ENCODE measurements at places on chromosomes 7 and 10.
A peak's percentile ranks its signal among the peaks of the same experiment; 100 is the strongest.

- peak; percentile 87 for DNase-seq
Measured at GRCh38 chr7:46859963-46860475, 721.9 kb downstream of the TNS3 start.

DNA sequence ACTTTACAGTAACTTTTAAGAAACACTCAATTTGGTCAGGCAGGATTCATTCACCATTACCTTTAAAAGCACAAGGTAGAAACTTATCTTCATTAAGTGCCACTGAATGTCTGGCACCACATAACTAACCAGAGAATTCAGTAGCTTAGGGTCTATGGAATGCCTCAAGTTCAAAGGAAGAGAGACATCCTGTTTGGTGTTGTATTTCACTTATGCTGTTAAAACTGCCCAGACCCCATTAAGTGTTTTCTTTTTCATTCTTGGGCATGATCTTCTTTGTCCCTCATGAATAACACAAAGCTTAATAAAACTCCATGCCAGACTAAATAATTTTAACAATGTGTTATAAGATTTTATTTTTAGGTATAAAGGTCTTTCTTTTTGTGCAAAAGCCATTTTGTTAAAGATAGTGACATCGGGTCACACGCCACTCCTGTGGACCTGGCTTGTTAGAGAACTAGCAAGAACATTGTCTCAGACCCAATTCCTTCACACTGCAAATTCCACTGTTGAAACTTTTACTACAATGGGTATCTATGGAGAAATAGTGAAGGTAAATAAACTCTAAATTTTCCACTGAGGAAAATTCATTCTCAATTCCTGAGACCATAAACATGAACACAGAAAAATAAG is 221.0 kb downstream of the TWIST1 start:
- no peak for DNase-seq

DNA sequence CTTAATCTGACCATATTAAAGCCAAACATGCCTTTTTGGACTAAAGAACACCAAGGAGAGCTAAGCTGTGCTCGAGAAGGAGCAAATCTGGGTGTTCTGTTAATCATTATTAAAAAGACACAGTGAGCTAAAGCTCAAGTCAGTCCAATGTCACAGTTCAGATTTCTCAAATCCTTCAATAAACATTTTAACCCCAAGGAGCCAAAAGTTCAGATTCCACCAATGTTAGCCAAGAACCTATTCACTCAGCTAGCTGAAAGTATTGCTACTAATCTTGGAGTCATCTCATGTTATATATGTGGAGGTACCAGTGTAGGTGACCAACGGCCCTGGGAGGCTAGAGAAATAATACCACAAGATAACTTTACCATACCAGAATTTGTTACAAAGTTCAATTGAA is 14.5 kb upstream of the ZNF33B start:
- no peak for DNase-seq

DNA sequence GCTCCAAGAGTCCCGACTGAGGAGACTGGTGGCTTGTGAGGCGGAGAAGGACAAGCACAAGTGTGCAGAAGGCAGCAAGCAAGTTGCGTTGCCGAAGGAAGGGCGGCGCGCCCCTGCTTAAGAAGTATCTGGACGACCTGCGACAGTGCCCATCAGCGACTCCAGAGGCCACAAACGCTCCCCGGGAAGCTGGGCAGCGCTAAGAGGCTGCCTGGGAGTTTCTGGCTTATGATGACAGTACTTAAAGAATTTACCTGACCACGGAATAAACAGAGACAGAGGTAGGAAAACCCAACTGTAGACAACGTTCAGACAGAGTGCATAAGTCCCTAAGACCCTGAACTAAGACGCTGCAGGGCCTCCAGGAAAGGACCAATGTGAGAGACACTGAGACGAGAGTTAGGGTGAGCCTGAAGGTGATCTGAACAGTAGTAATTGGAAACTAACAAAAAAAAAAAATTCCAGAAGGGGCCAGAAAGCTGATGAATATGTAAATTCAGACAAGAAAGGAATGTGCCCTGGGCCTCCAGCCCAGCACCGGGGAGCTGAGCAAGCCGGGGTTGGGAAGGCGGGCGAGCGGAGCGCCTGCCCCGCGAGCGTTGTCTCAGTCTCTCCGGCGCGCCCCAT is 1.0 kb downstream of the OSBPL3 start:
- DNase-seq, result no peak

DNA sequence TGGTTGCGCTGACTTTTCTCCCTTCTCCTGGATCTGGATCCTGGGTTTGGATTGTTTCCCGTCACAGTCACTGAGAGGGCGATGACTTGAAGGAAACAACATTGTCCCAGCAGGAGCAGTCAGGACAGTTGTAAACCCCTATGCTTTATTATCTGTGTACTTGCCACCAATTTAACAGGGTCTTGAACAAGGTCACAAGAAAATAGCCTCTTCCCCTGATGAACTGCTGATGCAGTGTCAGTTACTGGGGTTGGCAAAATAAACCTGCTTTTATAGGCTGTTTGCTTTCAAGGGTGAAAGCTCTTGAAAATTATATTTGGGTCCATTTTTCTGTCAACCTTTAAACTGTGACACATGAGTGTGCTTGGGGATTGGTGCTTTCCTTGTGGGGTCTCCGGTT is 238.9 kb downstream of the ACTR3B start:
- no peak for DNase-seq

- DNase-seq, result no peak
Measured at GRCh38 chr10:49144058-49144720, 10.4 kb upstream of the FAM170B start.

DNA sequence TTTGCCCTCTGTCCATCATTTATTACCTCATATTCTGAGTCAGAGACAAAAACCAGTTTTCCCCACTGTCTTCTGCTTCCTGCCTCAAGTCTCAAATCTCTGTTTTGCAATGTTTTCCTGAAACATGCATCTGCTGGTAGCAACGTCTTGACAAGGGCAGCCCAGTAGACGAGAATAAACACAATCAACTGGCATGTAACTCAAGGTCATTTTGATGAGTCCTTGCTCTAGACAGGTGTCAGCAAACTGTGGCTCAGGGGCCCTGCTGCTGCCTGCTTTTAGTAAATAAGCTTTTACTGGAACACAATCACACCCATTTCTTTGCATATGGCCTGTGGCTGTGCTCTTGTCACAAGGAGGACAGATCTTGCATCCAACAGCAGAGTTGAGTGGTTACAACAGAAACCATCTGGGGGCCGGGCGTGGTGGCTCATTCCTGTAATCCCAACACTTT is 59.8 kb downstream of the ITIH5 start:
- DNase-seq, result no peak

DNA sequence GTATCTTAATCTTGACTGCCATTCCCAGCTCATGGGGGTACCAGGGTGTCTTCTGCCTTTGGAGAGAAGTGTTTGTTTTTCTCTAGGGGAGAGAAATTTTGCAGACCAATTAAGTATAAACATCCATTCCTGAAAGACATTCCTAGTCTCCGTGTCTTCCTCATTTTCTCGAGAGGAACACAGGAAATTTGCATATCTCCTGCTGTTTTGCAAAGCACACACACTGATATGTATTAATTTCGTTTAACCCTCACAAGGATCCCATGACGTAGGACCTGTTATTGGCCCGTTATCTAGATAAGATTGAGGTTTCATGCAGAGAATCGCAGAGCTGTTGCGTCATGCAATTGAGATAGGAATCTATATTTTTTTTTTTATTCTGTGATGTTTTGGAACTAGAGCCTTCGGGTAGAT is 944 bp downstream of the RHBDD2 start:
- no peak for DNase-seq

DNA sequence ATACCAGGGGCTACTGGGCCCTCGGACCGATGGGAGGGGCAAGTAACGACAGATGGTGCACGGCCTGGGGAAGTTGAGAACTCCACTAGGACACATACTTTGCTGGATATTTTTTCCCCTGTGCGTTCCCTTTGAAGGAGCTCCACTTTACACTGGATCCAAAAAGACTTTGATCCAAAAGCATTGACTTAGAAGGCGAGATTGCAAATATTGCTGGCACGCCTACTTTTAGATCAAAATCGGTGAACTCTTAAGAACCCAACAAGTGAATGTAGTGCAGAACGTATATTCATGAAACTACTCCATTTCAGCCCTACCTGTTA is 436 bp upstream of the SLC25A13 start:
- no peak for DNase-seq

- DNase-seq, result peak; percentile 89
Measured at GRCh38 chr7:27677912-27678612, 15.4 kb upstream of the HIBADH start.

GRCh38 chr10:96013956-96014355 is 29.4 kb upstream of the CCNJ start:
- DNase-seq, result no peak

DNA sequence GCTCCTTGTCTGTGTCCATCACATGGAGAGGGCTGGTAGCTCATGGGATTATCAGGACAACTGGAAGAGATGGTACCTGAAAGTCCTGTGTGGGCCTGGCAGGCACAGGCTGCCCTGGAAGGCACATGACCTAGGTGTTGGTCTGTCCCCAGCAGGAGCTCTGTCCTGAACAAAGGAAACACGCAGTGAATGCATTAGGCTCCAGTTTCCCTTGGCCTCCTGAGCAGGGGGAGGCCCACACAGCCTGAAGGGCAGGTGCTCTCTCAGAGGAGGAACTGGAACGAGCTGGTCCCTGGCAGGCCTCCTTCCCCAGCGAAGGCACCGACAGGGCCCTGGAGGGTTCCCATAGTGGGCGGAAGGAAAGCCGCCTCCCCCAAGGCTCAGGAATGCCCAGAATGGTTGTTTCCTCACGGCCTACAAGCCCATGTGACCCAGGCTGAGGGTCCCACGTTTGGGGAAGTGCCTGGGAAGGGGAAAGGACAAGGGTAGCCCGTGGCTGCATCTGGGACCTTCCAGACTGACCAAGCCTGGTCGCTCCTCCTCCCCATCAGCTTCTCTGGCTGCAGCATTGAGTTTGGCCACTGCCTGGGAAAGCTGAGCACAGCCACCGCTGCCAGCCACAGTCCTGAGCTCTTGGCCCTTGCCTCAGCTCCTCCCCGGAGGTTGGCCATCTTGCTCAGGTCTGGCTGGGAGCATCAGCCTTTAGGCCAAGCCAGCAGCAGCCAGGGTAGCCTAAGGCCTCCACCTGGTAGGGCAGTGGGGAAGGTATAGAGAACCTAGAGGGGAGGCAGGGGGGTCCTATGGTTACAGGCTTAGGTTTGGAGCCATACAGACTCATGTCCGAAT is 21.8 kb downstream of the CXCL12 start:
- DNase-seq, result no peak

- peak; percentile 36 for DNase-seq
Measured at GRCh38 chr10:12081879-12082557, 13.3 kb downstream of the DHTKD1 start.

GRCh38 chr7:75772081-75773077 is at the start of gene CCL26:
Gene CCL26, minus strand, starts transcription at chr7:75772211. Its CDS starts 35 bp downstream, at chr7:75772176.
- DNase-seq, result peak; percentile 90

GRCh38 chr7:36393826-36394225 is 4.2 kb downstream of the ANLN start:
- DNase-seq, result no peak

GRCh38 chr7:148327379-148327778 is 263.2 kb upstream of the C7orf33 start:
- DNase-seq, result no peak

DNA sequence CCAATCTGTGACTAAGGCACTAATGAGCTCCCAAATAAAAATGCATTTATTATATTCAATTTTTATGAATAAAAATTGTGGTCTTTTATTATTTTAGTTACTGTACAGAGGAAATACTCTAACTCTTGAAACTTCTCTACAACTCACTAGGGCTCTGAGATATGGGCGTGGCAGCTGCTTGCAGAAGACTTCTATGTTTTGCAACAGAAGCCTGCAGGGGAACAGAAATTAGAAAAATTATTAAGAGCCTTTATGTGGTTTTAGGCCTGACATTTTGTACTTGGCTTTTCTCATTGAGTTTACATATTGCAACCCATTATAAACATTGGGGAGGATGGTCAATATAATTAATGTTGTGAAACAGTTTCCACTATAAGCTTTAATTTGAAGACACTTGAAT is 581.4 kb downstream of the TNS3 start:
- no peak for DNase-seq

GRCh38 chr7:45267262-45267661 is 109.7 kb downstream of the RAMP3 start:
- DNase-seq, result no peak

DNA sequence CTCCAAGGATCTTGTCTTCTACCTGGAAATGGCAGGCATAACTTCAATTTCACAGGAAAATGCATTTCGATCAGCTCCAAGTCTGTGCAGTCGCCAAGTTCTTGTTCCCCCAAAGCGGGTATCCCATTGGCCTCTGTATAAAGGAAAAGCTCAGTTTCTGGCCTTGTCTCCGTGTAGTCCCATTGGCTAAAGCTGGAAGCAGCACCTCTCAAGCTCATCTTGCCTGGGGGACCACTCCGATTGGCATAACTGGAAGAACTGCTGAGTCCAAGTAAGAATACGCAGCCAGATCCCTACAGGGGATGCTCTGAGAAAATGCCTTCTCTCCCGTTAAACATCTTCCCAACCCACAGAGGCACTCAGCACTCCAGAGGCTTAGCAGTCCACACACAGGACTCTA is 205.2 kb downstream of the GFRA1 start:
- DNase-seq, result no peak

DNA sequence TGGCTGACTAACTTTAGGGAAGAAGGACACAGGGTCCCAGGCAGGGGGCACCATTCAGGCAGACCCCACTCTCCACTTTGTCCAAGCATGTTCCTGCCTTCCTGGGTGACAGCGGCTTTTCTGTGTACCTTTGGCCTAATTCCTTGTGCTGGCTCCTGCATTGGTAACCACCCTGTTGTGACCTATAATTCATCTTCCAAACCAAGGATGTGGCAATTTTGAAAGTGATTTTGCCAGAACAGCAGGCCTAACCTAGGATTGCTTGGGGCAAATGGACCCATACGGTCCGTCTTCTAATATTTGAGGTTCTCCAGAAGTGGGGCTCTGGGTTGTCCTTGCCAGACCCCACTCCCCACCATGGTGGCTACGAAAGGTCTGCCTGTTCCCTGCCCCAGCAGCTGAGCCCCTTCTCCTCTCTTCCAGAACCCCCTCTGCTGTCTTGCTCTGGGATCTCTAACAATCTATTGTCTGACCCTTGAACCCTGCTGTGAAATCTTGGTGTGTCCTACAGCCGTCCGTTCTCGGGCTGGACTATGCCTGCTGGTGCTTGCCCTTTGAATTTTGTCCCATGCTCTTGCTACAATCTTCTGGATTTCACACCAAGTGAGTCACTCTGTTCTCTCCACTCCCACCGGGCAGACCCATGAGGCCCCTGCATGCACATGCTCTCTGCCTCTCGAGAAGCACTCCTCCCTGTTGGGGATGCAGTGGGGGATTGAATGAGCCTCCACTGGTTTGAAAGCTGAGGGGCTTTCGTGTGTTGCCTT is 316.0 kb downstream of the CXCL12 start:
- no peak for DNase-seq

DNA sequence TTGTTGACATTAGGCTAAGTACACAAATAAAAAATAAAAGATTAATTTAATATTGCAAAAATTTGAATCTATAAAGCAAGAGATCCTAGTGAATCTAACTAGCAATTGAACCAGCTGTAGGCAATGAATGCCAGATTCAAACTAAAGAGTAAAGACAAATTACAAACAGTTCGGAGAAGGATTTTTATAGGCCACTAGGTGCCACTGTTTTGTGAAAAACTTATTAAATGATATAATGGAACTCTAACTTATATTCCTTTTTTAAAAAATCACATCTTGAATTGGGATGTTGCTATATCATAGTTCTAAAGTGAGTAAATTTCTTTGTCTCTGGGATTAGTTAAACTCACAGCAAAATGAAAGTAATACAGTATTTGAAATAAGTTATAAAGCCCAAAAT is 39.1 kb upstream of the GNAI1 start:
- DNase-seq, result no peak

Data from GM04504 (cell line).